Activated CD4-positive, CD25-positive, alpha-beta regulatory T cell treated with anti-CD3 and anti-CD28 coated beads, Interleukin-2, amount 50 U/mL, for 24 hours (primary cell): ENCODE measurements at places on chromosomes 4 and X.
A peak's percentile ranks its signal among the peaks of the same experiment; 100 is the strongest.

DNA sequence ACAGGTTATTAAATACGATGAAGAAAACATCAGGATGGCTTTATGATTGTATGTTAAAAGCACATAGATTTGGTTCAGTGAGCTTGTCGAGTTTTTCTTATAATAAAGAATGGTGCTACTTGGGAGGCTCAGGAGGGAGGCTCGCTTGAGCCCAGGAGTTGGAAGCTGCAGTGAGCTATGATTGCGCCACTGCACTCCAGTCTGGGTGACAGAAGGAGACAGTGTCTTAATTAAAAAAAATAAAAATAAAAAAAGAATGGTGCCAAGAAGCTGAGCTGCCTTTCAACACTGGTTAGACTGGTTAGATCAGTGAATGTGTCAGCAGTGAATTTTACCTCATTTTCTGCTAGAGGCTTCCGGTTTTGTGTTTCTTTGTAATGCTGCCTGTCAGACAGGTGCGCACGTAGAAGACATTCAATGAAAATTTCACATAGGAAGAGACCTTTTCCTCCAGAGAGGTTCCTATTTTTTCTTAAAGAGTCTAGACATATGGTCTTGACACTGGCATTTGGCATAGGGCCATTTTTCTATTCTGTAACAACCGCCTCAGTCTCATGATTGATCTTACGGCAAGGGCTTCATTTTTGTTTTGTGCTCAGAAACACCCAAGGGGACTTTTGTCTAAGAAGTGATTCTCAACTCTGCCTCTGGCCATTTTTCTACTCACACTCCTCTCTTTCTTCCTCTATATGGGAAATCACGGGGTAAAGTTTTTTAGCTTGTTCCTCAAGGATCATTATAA is 15.0 kb upstream of the ARSF start:
- no peak for ATAC-seq

GRCh38 chrX:85243761-85244449 is at the start of the genes SATL1 and ZNF711:
SATL1 (minus strand) TSS chrX:85243779; CDS start chrX:85108968, 134,811 bp downstream.
ZNF711 (plus strand) TSS chrX:85243991; CDS start chrX:85247573, 3,582 bp downstream.
- ATAC-seq, result peak; percentile 17

GRCh38 chrX:150456466-150456865 is 93.3 kb downstream of the MAMLD1 start:
- ATAC-seq, result no peak

- ATAC-seq, result no peak
Observed at GRCh38 chr4:2362266-2363055, 56.0 kb downstream of the ZFYVE28 start.

DNA sequence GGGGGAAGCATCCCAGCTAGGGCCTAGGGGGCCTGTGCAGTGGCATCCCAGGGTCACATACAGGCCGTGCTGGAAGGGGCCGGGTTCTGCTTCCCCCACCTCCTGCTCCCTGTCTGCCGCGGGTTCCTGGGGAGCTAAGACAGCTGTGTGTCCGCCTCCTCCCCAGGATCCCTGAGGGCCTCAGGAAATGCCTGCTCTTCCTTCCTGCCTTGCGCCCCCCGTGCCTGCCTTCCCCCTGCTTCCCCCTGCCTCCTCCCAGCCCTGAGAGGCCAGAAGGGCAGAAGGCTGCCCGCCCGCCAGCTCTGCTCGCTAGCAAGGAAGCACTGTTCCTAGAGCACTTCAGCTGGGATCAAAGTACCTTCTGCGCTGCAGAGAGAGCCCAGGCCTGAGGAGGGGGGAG is 2.9 kb upstream of the BGN start:
- no peak for ATAC-seq

GRCh38 chr4:47838445-47838844 is 578 bp upstream of the CORIN start:
- ATAC-seq, result no peak

DNA sequence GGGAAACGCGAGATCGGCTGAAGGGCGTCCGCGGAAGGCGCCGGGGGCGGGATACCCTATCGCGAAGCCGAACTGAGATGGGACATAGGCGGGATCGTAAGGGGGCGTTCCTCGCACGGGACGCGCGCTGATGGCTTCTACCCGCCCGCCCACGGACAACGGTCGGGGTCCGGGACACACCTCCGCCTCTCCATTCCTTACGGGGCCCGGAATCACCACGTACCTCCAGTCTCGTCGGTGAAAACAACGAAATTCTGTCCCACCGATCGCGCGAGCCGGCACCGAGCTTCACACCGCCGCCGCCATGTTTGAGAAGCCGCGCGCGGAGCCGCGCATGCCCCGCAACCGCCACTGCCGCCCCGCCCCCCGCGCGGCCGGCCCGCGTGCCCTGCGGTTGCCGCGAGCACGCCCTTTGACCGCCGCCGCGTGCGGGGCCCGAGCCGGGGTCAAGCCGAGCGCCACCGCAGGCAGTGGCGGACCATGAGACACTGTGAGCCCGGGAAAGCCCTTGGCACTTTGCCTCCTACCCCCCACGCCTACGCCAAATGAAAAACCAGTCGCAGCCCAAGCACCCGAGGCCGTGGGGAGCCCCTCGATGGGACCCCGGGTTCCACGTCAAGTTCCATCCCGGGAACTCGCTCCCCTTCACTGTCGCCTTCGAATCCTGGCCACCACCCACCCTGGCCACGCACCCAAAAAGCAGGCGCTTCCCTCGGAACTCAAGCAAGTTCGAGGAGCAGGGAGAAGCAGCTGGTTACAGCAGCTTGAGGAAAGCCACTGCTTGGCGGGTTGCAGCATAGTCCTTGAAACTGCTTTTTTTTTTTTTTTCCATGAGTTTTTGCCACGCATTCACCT is at the start of gene SCML2:
Gene SCML2 (minus strand): TSS at position 320 of the 855 bp plus-strand sequence. CDS start 20,617 bp downstream, outside the sequence.
- ATAC-seq, result peak; percentile 56

DNA sequence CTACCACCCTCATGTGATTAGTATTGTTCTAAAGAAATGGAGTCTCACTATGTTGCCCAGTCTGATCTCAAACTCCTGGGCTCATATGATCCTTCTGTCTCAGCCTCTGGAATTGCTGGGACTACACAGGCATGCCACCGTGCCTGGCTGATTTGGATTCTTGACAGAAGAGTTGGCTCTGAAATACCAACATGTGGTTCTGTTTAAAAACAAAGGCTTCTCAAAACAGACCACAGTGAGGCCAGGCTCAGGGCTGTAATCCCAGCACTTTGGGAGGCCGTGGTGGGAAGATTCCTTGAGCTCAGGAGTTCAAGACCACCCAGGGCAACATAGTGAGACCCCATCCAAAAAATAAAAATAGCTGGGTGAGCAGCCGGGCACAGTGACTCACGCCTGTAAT is 126.7 kb downstream of the DHRSX start:
- ATAC-seq, result no peak

- no peak for ATAC-seq
Observed at GRCh38 chr4:87103086-87103485, 117.3 kb downstream of the KLHL8 start.

DNA sequence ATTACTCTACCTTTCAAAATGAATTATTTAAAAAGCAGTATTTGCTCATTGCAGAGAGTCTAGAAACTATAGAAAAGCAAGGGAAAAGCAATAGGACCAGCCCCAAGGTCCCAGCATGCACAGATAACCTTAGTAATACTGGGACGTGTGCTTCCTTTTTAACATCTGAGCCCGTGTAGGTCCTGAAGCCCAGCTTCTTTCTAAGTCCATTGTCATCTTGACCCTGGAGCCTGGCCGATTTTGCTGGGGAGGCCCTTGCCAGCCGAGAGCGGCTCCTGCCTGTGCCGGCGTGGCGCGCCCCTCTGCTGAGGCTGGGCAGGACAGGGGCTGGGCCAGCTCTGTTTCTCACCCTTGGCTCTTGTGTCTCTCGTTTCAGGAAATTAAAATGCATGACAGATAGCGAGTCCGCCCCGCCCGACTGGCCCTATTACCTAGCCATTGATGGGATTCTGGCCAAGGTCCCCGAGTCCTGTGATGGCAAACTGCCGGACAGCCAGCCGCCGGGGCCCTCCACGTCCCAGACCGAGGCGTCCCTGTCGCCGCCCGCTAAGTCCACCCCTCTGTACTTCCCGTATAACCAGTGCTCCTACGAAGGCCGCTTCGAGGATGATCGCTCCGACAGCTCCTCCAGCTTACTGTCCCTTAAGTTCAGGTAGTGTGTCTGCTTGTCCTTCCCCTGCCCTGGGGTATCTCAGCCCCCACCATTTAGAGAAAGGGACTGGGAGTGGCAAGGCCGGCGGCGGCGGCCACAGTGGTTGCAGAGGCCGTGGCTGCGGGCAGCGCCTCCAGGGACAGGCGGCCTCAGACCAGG is 4.1 kb downstream of the MSANTD1 start:
- no peak for ATAC-seq

DNA sequence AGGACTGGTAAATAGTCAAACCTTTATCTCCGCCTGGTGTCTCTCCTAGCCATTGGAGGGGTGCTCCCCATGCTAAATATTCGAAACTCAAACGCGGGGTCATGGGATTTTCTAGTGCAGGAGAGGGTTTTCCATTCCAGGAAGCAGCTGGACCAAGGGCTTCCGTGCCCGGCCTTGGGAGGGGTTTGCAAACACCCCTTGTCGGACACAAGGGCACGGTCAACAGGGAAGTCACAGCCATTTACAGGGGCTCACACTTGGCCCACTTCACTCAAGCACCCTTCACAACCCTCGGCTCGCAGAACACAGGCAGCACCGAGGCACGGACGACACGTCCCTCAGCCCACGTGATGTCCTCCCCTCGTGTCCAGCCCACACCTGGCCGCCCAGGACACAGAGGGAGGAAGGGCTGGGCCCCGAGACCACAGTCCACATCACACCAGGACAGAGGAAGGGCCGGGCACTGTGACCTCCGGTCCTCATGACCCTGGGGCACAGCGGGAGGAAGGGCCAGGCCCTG is 10.3 kb upstream of the PLCXD1 start:
- no peak for ATAC-seq

- no peak for ATAC-seq
Observed at GRCh38 chr4:137950286-137950685, 291.9 kb downstream of the SLC7A11 start.

- peak; percentile 17 for ATAC-seq
Observed at GRCh38 chr4:154877110-154877760, 96.2 kb downstream of the RBM46 start.

- ATAC-seq, result no peak
Observed at GRCh38 chrX:13996650-13997049, 33.0 kb downstream of the GEMIN8 start.

DNA sequence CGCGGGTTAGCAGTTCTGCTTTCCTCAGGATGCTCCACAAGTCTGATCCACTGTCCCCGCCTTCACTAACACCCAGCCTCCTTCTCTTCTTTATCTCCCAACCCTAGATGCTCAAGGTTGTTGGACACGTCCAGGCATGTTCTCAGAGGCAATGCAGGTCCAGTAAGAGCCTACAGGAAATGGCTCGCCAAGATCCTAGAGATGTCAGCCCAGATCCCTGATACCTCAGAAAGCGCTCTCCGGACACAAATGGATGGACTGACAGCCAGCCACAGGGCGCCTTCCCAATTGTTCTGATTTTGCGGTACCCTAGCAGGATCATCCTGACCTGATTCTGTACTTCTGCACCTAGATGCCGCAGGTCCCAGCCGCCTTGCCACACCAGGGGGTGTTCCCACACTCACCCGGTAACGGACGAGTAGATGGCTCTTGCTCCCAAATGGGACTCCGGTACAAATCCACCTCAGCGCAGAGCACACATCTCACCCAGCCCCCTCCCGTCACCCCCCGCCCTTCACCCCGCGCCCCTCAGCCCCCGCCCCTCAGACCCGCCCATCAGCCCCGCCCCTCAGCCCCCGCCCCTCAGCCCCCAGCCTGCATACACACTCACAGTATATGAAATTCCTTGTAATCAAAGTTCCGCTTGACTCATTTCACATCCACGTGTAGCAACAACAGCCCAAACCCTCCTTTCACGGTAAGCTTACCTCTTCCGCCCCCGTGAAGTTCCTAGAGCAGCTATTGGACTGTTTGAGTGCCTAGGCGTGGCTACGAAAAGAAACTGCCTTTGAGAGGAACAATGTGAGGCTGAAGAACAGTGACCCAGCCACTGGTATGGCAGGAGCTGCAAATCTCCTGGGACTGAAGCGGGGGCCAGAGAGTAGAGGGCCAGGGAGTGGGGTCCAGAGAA is at the start of gene EDA2R:
Gene EDA2R (minus strand): TSS at position 488 of the 910 bp plus-strand sequence. CDS start 23,058 bp downstream, outside the sequence.
- peak; percentile 32 for ATAC-seq

DNA sequence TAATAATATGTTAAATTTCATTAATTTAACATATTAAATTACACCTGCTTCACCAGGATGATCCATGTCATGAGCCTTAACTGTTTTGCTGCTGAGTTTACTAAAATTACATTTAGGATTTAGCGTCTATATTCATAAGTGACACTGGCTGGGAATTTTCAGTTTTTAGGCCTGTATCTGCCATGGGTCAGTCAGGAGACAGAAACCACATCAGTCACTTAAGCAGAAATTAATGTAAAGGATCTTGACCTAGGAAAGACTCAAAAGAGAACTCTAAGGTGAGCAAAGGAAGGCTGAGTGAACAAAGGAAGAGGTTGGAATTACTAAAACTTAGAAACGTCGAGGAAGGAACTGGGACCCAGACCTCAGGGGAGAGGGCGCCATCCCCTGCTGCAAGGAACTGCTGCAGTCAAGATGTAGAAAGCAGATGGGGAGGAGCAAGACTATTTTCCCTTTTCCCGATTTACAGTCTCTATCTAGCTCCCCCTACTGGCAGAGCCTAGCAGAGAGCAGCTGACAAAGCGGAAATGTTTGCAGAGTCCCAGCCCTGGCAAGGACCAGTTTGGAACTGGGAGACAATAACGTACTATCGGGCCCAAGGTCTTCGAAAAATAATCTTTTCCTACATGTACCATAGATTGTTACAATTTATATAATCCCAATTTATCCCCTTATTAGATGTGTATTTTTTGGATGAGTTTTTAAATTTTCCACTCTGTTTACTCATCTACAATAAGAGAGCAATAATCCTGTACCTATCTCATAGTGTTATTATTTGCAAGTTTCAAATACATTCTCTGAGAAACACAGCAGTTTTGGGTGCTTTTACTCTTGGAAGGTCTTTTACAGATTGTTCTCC is 22.6 kb upstream of the RBBP7 start:
- ATAC-seq, result no peak

DNA sequence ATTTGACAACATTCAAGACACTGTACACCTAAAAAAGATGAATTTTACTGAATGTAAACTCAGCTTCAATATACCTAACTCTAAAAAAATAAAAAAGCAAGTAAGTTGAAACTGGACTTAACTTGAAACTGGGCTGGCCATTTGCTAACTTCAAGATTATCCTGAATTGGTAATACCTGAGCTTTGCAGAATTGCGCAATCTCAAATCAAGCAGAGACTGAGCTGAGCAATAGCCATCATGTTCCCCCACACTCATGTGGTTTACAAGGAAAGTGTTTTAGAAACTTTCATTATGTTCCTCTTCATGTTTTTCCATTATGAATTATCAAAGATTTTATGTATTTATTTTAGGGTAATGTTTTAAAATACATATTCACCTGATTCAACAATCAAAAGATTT is 38.7 kb downstream of the ANXA5 start:
- no peak for ATAC-seq

DNA sequence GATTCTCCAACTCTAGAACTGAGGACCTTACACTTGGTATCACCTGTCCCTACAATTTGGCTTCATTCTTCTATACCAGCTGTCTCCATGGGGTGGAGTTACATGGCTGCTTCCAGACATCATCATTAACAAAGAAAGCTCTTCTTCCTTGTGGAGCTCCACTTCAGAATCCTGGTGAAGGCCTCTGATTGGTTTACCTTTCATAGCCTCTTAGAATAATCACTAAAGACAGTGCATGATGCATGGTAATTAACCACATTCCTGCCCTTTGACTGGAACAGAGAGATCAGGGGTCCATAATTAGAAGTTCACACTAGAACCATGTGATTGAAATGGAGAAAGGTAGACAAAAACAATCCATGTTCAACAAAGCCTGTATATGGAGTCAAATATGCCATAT is 112.6 kb upstream of the ZNF827 start:
- no peak for ATAC-seq

- no peak for ATAC-seq
Observed at GRCh38 chr4:88010966-88011365, 3.5 kb downstream of the PKD2 start.

GRCh38 chrX:9133426-9133825 is 99.5 kb upstream of the FAM9B start:
- ATAC-seq, result no peak
